Activated T-helper 2 cell treated with anti-CD3 and anti-CD28 coated beads, Interferon-gamma antibody, Interleukin-2, Interleukin-4, amounts not matched to agents 10 μg/mL and 5 μg/mL and 100 μg/mL, durations not matched to agents 14 hours and 24 hours and 36 hours (primary cell): ENCODE measurements at places on chromosomes 12 and 14.

DNA sequence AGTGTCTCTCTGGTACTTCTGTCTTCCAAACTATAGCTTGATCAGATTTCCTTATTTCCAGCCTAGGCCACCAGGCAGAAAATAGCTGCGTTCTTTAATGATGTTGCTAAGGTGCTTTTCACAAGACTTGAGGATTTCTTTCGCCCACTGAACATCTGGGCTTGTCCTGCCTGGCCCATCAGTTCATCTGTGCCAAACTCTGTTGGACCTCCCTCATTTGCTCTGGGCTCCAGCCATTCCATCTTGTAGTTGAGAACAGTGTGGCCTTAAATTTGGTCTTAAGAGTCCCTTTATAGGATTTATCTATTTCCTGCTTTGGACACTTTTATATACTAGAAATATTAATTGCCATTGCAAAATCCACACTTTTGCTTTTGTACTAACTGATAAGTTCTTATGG is 109.6 kb downstream of the TTLL5 start:
- peaks cover 10% of the 10 kb centered on the region for H3K36me3 ChIP-seq
- H3K27ac ChIP-seq, result no peak overlapping the region
- DNase-seq, result no peak
- H3K4me1 ChIP-seq, result no peaks in the 10 kb centered on the region

DNA sequence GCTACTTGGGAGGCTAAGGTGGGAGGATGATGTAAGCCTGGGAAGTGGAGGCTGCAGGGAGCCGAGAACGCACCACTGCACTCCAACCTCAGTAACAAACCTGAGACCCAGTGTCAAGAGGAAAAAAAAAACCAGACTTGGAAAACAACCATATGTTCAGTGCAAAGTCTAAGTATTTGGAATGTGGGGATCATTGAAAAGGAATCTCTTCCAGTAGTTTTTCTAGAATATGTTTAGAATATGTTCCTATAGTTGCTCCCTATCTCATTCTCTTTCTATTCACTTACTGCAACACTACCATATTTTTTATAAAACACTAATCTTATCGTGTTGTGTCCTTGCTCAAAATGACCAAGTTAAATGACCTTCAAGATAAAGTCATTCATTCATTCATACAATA is 423.5 kb upstream of the SOX5 start:
- no peak overlapping the region for H3K4me3 ChIP-seq
- DNase-seq, result no peak
- no peaks in the 10 kb centered on the region for H3K36me3 ChIP-seq
- no peak overlapping the region for H3K27ac ChIP-seq
- no peaks in the 10 kb centered on the region for H3K27me3 ChIP-seq
- no peaks in the 10 kb centered on the region for H3K4me1 ChIP-seq

- peaks cover under 1% of the 10 kb centered on the region for H3K27me3 ChIP-seq
- H3K36me3 ChIP-seq, result peaks cover 2% of the 10 kb centered on the region
- H3K27ac ChIP-seq, result no peak overlapping the region
- DNase-seq, result no peak
- no peaks in the 10 kb centered on the region for H3K4me1 ChIP-seq
- no peak overlapping the region for H3K4me3 ChIP-seq
These were observed 31.2 kb upstream of the DYNC1H1 start for GRCh38 chr14:101933209-101933608.

GRCh38 chr12:57223191-57224165 is 6.0 kb upstream of the SHMT2 start:
- no peaks in the 10 kb centered on the region for H3K36me3 ChIP-seq
- H3K27me3 ChIP-seq, result peaks cover 65% of the 10 kb centered on the region
- H3K4me3 ChIP-seq, result no peak overlapping the region

GRCh38 chr12:109446869-109447268 is 30.2 kb downstream of the KCTD10 start:
- no peak overlapping the region for H3K4me3 ChIP-seq
- H3K27me3 ChIP-seq, result no peaks in the 10 kb centered on the region
- no peak for DNase-seq
- H3K4me1 ChIP-seq, result no peaks in the 10 kb centered on the region
- H3K36me3 ChIP-seq, result peaks cover 17% of the 10 kb centered on the region

GRCh38 chr14:95522556-95522955 is 6.1 kb upstream of the SYNE3 start:
- H3K27me3 ChIP-seq, result no peaks in the 10 kb centered on the region
- DNase-seq, result no peak
- H3K27ac ChIP-seq, result peak overlapping the region; percentile 96

GRCh38 chr12:46269429-46270241 is 792 bp upstream of the SLC38A1 start:
- peak; percentile 52 for DNase-seq
- peaks cover 20% of the 10 kb centered on the region for H3K36me3 ChIP-seq
- H3K4me1 ChIP-seq, result peaks cover 22% of the 10 kb centered on the region
- H3K4me3 ChIP-seq, result no peak overlapping the region
- no peak overlapping the region for H3K27ac ChIP-seq

- peaks cover 60% of the 10 kb centered on the region for H3K36me3 ChIP-seq
- no peaks in the 10 kb centered on the region for H3K27me3 ChIP-seq
- H3K27ac ChIP-seq, result peak overlapping the region; percentile 47
- no peak overlapping the region for H3K4me3 ChIP-seq
- DNase-seq, result no peak
These were observed 21.3 kb downstream of the YBX3 start for GRCh38 chr12:10701843-10702242.

DNA sequence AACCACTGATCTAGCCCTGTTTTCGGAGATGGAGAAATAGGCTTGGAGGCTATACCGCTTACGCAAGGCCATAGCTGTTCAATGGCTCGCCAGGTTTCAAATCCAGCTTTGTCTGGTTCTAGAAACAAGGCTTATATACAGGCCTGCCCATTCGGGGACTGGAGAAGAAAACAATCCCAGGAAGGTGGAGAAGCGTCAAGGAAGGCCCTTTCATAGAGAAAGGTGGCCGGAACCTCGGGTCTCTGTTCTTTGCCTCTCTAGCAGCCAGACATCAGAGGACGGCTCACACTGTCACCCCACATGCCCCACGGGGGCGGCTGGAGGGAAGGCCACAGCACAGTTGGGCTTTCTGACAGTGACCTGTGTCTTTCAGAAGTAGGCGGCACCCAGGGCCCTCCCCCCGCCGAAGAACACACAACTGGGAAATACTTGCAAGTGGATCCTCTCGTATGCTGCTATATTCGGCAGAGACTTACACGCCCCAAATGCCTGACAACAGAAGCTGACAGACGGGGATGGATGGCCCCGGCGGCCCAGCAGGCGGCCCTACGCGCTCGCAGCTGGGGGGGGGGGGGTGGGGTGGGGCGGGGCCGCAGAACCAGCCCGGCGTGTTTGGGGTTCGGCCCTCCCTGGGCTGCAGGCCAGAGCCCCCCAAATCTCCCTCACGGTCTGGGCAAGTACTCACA is 4.5 kb upstream of the SETD1B start:
- no peaks in the 10 kb centered on the region for H3K27me3 ChIP-seq
- peak; percentile 56 for DNase-seq
- H3K27ac ChIP-seq, result peak overlapping the region; percentile 88
- peak overlapping the region; percentile 85 for H3K4me3 ChIP-seq
- H3K4me1 ChIP-seq, result peaks cover 40% of the 10 kb centered on the region
- peaks cover 55% of the 10 kb centered on the region for H3K36me3 ChIP-seq

GRCh38 chr12:52975820-52976573 is 27.1 kb downstream of the KRT18 start:
- H3K36me3 ChIP-seq, result no peaks in the 10 kb centered on the region
- H3K4me1 ChIP-seq, result no peaks in the 10 kb centered on the region
- DNase-seq, result no peak
- peaks cover 29% of the 10 kb centered on the region for H3K27me3 ChIP-seq
- H3K27ac ChIP-seq, result no peak overlapping the region

DNA sequence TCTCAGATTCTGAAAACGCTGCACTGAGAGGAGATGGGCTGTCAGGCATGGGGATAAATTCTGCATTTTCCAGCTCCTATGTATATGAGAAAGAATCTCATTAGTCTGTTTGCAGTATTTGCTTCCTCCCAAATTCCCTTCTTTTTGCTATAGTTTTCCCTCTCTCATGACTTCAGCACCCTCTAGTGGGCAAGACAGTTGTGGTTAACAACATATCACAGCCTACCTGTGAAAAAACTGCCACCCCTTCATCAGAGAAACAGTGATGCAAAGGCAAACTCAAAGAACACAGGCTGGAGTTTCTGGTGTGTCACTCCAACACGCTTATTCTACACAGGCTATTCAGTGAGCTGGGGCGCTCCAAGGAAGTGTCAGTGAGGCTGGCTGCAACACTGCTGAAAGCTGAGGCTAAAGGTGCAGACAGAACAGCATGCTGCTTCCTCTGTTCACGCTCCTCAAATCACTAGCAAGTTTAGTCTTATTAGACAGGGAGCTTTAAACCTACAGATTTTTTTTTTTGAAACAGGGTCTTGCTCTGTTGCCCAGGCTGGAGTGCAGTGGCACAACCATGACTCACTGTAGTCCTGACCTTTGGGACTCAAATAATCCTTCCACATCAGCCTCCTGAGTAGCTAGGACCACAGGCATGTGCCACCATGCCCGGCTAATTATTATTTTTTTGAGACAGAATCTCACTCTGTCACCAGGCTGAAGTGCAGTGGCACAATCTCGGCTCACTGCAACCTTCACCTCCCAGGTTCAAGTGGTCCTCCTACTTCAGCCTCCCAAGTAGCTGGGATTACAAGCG is 19.3 kb downstream of the ZC2HC1C start:
- H3K27me3 ChIP-seq, result no peaks in the 10 kb centered on the region
- H3K4me3 ChIP-seq, result no peak overlapping the region
- H3K4me1 ChIP-seq, result no peaks in the 10 kb centered on the region

GRCh38 chr12:130147875-130148596 is 14.2 kb upstream of the FZD10 start:
- peaks cover 2% of the 10 kb centered on the region for H3K27me3 ChIP-seq
- H3K27ac ChIP-seq, result no peak overlapping the region
